ENCODE measurements at places on chromosomes 11 and 22.

GRCh38 chr11:35855671-35856070 is 88.2 kb upstream of the LDLRAD3 start:
- no peak for DNase-seq

DNA sequence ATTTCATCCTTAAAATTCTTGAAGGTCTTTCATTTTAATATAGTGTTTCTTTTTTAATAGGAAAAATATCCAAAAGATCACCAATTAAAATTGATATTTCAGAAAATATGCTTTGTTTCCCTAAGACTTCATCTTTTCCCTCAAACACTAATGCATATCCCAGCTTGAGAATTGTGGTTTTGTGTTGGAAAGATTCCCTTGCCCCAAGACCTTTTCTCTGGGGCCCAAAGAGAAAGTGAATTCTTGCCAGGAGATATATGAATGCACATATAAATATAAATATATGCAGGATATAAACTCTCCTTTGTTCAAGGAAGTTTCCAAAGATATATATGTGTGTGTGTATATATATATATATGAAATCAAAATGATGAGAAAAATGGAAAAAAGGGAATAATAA is 241.2 kb downstream of the FAM76B start:
- DNase-seq: no peak

DNA sequence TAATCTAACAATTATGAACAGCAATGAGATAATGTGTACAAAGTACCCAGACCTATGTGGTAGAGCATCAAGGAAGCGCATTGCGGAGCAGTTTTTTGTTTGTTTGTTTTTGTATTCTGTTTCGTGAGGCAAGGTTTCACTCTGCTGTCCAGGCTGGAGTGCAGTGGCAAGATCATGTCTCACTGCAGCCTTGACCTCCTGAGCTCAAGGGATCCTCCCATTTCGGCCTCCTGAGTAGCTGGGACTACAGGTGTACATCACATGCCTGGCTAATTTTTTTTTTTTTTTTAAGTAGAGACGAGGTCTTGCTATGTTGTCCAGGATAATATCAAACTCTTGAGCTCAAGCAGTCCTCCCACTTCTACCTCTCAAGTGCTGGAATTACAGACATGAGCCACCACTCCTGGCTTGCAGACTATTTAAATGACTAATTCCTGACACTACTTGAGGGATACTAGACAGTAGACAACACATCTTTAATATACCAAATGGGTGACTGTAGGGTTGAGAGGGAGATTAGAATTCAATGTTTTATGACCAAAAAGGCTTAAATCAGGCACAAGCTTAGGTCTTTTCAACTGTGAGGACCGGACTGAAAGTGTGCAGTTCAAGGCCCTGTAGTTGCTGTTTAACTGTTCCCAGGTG is 12.7 kb downstream of the OR51B4 start:
- DNase-seq: no peak

- no peak for DNase-seq
Measured at GRCh38 chr11:70661761-70662501, 263.6 kb downstream of the CTTN start.

GRCh38 chr22:26800858-26801257 is 143.5 kb downstream of the MIAT start:
- no peak for DNase-seq

GRCh38 chr11:114310095-114310494 is 13.9 kb downstream of the NNMT start:
- no peak for DNase-seq

DNA sequence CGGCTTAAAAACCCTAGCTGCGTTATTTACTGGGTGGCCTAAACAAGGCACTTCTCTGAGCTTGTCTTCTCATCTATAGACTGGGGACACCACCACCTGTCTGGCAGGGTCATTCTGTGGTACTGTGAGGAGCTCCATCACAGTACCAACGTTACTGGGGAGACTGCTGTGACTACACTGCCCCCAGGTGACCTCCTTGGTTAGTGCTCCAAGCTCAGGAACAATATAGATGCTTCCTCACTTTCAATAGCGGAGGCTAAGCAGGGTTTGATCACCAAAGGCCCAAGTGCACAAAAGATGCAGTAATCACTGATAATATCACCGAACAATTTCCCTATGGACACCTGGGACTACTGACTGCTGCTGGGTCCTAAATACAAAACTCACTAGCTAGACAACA is 18.8 kb downstream of the PRPF19 start:
- DNase-seq: peak; percentile 37

DNA sequence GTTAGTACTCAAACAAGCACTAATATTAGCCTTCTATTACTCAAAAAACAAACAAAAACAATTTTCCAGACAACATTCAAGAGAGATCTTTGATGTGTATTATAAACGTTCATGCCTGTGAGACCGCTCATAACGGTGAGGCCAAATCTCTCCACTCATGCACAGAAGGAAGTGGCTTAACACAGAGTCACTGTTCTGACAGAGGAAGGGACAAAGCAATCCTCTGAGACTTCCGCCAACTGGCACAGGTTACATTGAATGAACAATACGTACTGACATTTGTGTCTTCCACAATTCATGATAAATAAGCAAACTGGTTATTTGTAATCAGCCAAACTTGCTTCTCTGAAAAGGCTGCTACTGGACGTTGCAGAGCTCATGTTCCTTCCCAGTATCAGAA is 30.5 kb downstream of the CHKA start:
- DNase-seq: peak; percentile 19

DNA sequence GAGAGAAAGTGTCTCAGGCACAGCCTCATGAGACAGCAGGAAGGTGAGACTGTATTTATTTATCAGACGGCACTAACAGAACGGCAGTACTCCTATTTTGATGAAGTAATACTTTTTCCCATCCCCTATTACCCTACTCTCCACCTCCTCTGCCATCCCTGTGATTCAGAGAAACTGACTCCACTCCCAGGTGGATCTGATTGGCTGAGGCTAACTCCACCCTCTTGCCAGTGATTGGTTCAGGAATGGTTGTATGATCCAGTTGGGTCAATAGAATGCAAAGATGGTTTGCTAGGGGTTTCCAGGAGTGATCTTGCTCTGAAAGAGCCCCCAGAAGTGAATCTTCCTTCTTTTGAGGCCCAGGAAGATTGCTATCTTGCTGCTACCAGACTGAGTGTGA is 65.9 kb upstream of the RCN1 start:
- DNase-seq: no peak

DNA sequence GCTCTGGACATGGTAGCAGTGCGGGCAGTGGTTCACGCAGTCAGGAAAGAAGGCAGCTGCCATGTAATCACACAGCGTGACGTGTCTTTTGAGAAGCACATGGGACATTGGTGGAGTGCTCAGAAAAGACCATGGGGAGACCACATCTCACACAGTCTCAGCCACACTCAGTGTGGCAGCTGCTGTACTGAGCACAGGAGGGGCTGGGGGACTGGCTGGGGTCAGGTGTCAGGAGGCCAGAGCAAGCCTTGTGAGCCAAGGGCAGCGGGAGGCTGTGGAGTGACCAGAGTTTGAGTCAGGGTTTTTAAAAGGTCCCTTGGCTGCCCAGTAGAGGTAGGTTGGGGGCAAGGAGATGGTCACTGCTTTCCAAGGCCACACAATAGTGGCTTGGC is 18.5 kb downstream of the CLDN5 start:
- no peak for DNase-seq

- DNase-seq: no peak
Measured at GRCh38 chr11:30422447-30423278, 99.8 kb downstream of the ARL14EP start.

GRCh38 chr22:50585781-50586180 is 3.1 kb upstream of the CHKB start:
- DNase-seq: no peak

DNA sequence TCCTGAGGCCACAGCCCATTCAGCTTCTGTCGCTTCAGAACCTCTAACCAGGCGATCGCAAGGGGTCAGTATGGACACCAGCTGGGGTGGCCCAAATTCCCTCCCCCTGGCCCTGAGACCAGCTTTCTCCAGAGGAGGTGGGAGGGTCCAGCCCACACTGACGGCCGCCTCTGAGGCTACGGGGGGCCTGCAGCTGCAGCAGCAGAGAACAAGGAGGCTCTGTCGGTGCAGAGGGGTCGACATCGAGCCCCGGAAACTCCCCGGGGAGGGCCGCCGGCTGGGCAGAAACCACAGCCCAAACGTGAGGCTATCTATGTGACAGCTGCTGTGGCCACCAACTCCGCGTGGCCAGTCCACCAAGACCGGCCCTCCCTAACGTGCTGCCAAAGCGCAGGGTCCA is 40.8 kb downstream of the ELFN2 start:
- no peak for DNase-seq

- DNase-seq: no peak
Measured at GRCh38 chr11:104323841-104324240, 159.9 kb upstream of the PDGFD start.

- DNase-seq: no peak
Measured at GRCh38 chr22:27499121-27499520, 302.4 kb downstream of the MN1 start.

GRCh38 chr11:14306481-14306880 is 52.5 kb downstream of the RRAS2 start:
- DNase-seq: no peak

GRCh38 chr22:27976586-27976985 is 57.5 kb upstream of the PITPNB start:
- DNase-seq: no peak

DNA sequence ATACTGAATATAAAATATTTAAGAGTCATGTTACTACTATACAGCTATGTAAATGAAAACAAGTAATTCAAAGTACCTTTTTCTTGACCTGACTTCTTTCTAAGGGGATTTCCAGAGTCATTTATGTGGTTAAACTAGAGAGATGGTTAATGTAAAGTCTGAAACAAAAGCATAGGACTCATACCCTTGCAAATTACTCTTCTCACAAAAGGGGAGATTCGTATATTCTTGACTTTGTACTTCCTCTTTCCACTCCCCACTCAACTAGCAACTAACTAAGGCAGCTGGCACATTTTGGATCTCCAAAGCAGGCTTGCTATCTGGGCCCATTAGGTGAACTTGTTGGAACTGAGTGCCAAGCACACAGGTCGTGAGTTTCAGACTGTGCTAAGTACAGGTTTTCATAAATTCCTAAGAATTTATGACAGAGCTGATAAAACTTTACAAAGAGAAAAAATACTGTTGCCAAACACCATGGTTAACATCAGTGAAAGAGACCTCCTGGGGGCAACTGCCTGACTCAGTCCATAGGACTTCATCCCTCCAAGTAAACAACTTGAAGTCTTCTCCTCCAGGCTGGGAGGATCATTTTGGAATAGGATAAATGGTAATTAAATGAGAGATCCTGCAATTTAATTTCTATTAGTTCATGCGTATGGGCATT is 77.0 kb upstream of the DDI1 start:
- no peak for DNase-seq

DNA sequence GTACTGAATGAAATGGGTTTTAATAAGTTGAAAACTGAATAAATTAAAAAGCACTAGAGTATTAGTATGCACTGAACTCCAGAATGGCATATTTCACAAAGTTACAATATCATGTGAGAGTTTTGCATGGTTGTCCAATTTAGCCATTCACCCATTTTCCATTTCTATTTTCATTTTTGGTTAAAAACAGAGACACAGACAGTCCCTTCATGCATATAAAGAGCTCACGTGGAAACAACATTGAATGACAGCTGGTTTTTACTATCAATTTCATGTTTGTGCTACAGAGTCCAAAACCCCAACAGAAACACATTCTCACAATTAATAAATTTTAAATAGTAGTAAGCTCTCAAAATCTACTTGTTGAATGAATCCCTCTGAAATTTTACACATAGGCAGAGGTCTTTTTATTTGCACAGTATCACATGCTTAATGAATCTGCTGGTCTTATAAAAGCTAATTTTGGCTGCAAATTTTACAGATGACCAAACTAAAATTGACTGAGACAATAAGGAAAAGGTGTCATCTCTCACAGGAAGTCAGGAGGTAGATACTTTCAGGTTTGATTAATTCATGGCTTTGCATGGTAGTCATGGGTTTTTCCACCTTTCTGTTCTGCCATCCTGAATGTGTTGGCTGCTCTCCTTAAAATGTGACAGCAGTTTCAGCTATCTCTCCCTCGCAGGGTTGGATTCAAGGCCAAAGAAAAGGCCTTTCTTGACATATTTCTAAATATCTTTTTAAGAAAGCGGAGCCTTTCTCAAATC is 20.6 kb upstream of the DDI1 start:
- no peak for DNase-seq

- DNase-seq: no peak
Measured at GRCh38 chr11:11253497-11253896, 99.6 kb downstream of the CSNK2A3 start.

GRCh38 chr11:112316971-112317370 is 56.3 kb upstream of the PLET1 start:
- no peak for DNase-seq

GRCh38 chr11:3107608-3108182 is 50.5 kb upstream of the CARS1 start:
- DNase-seq: no peak

DNA sequence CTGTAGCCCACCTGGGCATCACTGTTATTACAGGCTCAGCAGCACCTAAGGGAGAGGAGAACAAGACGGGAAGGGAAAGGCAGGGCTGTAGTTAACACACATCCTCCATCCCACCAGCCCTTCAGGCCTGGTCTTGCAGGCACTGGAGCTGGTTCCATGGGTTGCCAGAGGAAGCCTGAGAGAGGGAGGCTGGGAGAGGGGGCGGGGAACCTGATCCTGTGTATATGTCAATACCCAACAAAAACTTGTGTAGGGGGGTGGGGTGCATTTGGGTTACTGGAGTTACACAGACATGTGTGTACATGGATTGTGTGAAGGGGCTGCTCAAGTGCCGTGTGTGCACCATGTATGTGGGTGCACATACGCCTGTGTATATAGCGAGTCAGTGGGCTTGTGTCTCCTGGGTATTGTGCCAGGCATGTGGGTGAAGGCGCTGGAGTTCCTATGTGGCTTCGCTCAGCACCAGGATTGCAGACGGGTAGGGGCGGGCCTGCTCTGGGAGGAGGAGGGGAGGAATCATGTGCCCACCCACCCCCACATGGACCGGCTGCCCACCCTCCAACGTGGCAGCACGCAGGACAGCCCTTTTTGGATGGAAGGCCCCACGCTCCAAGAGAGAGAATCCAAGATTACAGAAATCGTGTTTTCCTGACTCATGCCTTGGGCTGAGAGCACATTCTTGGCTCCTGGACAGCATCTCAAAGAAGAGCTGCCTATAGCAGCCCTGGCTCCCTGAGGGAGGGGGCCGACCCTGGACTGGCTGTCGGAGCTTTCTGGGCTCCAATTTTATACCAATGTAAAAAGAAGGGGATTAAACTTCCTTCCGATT is 4.2 kb upstream of the SERPINH1 start:
- no peak for DNase-seq

DNA sequence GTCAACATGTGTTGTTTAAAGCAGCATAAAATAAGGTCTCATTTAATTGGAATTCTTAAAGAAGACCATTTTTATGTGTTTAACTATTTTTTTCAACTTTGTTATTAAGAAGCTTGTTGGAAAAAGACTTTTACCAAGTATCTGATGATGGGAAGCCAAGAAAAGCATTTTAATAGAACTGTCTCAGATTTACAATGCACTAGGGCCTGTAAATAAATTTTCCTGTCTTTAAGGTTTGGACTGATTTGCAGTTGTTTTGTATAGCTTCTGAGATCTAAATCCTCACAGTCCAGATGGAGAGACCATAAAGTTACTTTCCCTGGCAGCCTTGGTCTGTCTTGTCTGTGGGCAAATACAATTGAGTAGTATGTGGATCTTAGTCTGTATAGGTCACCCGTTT is 41.6 kb downstream of the EXT2 start:
- no peak for DNase-seq

Data from CD4-positive, alpha-beta T cell treated with Interleukin-1 beta for 1 hour (primary cell).